Mesothelial cell of epicardium (in vitro differentiated cells): ENCODE measurements at places on chromosomes 3 and 15. TPM values are rescaled to one million over a fixed set of nuclear protein-coding genes. Genes with fewer than 3 reads are reported as not detected.

DNA sequence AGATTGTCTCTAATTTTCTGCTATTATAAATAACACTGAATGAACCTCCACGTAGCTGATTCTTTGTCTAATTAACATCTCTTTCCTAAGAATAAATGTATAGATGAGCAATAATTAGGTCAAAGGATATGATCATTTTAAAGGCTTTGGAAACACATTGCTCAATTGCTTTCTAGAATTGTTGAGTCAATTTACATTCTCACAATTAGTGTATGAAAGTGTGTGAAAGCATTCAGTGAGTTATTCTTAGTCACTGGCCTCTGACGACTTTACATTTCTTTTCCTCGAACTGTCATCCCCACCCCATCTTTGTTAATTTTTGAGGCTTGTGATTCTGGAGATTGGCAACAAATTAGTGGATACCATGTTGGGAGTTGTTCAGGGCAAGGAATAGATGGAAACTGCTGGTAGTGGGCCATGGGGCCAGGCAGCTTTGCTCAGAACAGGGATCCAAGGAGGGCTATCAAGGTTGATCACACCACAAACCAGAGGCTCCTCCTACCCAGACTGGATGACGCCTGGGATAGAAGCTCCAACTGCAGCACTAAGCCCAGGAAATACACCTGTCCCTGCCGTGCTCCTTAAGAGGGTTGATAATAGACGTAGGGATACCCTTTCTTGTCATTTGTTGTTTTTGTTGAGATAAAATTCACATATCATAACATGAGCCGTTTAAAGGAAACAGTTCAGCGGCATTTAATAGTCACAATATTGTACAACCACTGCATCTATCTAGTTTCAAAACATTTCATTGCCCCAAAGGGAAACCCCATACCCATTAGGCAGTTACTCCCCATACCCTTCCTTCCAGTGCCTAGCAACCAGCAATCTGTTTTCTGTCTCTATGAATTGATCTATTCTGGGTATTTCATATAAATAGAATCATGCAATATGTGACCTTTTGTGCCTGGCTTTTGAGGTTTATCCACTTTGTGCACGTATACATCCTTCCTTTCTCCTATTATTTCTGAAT, 27.9 kb downstream of the EIF1B start:
- H3K27ac ChIP-seq, result no peak overlapping the region
- no peaks in the 10 kb centered on the region for H3K4me1 ChIP-seq
- no peaks in the 10 kb centered on the region for H3K36me3 ChIP-seq
- no peak for DNase-seq
- no peak overlapping the region for H3K4me3 ChIP-seq
- H3K27me3 ChIP-seq, result no peaks in the 10 kb centered on the region

DNA sequence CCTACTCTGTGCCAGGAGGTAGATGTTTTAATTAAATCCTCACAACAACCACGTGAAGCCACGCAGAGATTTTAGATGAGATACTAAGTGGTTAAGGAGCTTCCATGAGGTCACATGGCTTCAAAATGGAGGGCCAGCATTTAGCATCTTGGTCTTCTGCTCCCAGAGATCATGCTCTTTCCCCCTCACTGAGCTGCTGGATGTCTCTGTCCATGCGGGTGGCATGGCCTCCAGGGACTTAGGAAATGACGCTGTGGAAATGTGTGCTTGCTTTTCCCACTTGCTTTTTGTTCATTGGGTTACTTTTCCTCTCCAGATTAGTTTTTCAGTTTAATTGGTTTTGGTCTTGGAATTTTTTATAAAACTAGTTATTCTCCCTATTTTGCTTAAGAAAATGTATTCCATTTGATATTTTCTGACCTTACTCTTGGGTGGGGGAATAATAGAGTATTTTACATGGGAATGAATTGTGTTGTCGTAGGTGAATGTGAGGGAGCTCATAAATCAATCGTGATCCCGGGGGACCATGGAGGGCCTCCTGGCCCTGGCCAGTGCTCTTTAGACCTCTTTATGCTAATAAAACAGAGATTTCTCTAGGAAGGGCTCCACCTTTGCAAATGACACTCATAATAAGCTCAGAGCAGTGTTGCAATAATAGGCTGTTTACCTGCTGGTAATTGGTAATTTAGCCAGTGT, 376.0 kb upstream of the ONECUT1 start:
- DNase-seq, result no peak
- H3K36me3 ChIP-seq, result no peaks in the 10 kb centered on the region
- peaks cover 10% of the 10 kb centered on the region for H3K27me3 ChIP-seq
- H3K27ac ChIP-seq, result no peak overlapping the region
- H3K4me1 ChIP-seq, result no peaks in the 10 kb centered on the region
- H3K4me3 ChIP-seq, result no peak overlapping the region

DNA sequence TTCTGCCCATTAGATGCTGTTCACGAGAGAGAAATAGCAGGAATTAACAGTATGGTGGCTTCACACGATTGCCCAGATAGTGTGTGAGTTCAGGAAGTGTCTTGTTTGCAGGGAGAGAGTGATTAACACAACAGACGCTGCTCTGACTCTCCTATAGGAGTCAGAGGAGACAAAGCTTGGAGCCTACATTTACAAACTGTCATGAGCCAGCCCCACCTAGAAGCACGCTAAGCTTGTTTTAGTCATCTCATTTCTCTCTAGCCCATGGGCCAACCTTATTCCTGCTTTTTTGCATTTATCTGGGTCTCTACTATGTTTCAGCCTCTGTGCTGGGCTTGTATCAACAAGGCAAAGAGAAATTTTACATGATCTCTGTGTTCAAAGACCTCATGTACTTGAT, 128.3 kb upstream of the BFSP2 start:
- H3K4me1 ChIP-seq, result peaks cover 8% of the 10 kb centered on the region
- H3K27me3 ChIP-seq, result peaks cover 8% of the 10 kb centered on the region
- DNase-seq, result no peak
- no peak overlapping the region for H3K27ac ChIP-seq
- no peaks in the 10 kb centered on the region for H3K36me3 ChIP-seq

Gene ZNF660
- 17.1 to 20.1 TPM (median 18.7 TPM) in 3 replicates for total RNA-seq

Gene PLSCR2
- total RNA-seq, result 0.31 TPM in 1 of 3 replicates, not detected in the others
